ENCODE measurements at places on chromosomes 5 and 9. TPM values are rescaled to one million over a fixed set of nuclear protein-coding genes. Genes with fewer than 3 reads are reported as not detected.

SGCD gene
- 32.3 TPM for total RNA-seq

INSL6 gene
- total RNA-seq = not detected

SLC34A3 gene
- not detected for total RNA-seq

CEL gene
- total RNA-seq = 0.11 TPM

PDGFRB gene
- 0.32 TPM for total RNA-seq

MED27 gene
- total RNA-seq = 25.4 TPM

CDX1 gene
- total RNA-seq = not detected

SURF6 gene
- total RNA-seq = 28.7 TPM

MARCOL gene
- not detected for total RNA-seq

ZNG1F gene
- total RNA-seq = 12.4 TPM

GNA14 gene
- total RNA-seq = 0.05 TPM

LCN15 gene
- 0.05 TPM for total RNA-seq

DHX29 gene
- total RNA-seq = 36.3 TPM

CAVIN4 gene
- total RNA-seq = 1.0 TPM

PCDH12 gene
- not detected for total RNA-seq

SSNA1 gene
- total RNA-seq = 60.9 TPM

NR4A3 gene
- 37.7 TPM for total RNA-seq

WWC1 gene
- 13.2 TPM for total RNA-seq

QRFP gene
- not detected for total RNA-seq

SPATA31E1 gene
- not detected for total RNA-seq

MAMDC2 gene
- 1.6 TPM for total RNA-seq

BHMT2 gene
- not detected for total RNA-seq

TYRP1 gene
- 1,258 TPM for total RNA-seq

NDUFS4 gene
- 123 TPM for total RNA-seq

Data from SK-MEL-5 (cell line).